GOT3 (cell line): ENCODE measurements at places on chromosomes 3 and 15.

- no peak for DNase-seq
Measured at GRCh38 chr15:52217186-52217585, 26.0 kb upstream of the GNB5 start.

GRCh38 chr3:196949285-196949619 lies 6.9 kb upstream of the NCBP2 start:
- DNase-seq = no peak

DNA sequence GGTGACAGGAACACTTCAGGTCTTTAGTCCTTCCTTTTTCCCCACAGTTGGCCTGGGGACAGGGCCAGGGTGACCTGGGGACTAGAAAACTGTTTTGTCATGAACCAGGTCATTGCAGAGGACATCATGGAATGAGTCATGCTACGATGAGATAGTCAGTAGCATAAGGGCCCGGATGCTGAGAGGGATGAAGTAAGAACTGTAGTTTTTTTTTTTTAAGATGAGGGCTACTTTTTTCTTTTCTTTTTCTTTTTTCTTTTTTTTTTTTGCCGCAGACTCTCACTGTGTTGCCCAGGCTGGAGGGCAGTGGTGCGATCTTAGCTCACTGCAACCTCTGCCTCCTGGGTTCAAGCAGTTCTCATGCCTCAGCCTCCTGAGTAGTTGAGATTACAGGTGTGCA lies 8.0 kb downstream of the MAP2K5 start:
- no peak for DNase-seq

DNA sequence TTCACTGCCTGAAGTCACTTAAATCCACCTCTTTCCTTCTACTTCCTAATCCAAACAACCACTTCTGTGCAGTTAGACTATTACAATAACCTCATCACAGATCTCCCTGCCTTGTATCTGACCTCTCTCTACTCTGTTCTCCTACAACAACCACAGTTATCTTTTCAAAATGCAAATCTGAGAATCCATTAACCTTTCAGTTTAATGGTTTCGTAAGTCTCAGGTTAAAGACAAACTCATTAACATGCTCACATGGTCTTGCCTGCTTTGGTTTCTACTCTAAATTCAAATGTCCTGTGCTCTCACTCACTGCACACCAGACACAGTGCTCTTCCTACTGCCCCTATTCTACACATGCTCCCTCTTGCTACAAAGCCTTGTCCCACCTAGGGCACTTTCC lies 406.5 kb upstream of the THBS1 start:
- no peak for DNase-seq

DNA sequence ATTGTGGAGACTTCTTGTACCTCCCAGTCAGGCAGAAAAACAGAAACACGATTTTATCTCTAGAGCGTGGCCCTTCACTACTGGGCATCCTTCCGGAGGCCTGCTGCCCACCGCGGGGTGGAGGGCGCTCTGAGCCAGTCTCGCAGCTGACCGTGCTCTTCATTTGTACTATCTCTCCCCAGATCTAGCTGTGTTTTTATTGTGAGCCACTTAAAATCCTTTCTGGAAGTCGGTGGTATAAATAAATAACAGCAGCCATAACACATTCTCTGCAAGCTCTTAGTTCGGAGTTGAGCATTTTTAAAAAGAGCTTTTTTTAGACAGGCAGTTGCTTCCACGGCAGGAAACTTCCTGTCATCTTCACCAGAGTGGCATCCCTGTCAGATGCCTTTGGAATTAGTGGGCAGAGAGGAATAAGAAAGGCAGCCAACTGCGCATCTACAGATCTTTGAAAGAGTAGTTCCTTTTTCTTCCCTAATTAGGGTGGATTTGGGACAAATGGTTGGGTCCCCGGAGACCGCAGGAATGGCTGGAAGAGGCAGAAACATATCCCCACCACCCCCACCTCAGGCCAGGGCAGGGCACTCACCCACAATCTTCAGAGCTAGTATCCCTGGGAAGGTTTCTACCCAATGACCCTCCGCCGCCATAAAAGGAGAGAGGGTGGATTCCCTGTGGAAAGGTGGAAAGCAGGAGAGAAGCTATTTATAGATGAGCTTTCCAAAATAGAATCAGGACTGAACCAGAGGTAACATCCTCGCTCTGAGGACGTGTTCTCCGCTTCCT lies 91.1 kb downstream of the TOP2B start:
- DNase-seq = no peak

DNA sequence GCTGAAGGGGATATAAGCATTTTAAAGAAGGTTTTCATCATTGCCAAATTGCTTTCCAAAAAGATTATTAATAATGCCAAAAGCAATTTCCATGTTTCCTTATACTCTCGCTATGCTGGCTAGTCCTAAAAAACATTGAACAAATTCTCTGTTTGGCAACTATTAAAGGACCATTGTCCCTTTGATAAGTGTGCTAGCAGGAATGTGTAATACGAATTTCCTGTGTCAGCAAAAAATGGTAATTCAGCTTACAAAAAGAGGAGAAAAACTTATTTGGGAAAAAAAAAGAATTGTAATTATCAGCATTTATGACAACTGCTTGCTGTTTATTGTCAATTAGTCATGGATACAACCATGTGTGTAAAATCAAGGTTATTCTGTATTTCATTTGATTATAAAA lies 138.6 kb downstream of the TBL1XR1 start:
- DNase-seq = no peak

GRCh38 chr3:119279101-119279554 lies 15.1 kb upstream of the ARHGAP31 start:
- DNase-seq = no peak

DNA sequence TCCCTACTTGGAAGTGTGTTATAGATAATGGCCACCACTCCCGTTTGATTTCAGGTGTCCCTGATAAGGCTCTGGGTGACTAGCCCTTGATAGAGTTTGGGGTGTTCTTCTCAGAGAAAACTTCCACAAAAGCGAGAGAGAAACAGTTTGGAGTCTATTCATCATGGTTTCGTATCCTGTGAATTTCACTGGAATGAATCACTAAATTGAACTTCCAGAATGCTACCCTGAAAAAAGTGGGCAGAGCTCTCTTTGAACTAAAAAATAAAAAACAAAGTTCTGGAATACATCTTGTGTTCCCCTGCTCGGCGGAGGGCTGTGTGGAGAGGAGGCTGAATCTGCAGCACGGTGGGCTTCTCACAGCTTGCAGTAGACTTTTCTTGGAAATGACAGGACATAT lies 52.8 kb upstream of the FAM98B start:
- no peak for DNase-seq

GRCh38 chr15:49674370-49674769 lies 53.5 kb downstream of the DTWD1 start:
- no peak for DNase-seq

- no peak for DNase-seq
Measured at GRCh38 chr3:194928227-194928626, 242.5 kb downstream of the FAM43A start.

GRCh38 chr15:49490966-49491365 lies 67.9 kb downstream of the FGF7 start:
- DNase-seq = no peak

DNA sequence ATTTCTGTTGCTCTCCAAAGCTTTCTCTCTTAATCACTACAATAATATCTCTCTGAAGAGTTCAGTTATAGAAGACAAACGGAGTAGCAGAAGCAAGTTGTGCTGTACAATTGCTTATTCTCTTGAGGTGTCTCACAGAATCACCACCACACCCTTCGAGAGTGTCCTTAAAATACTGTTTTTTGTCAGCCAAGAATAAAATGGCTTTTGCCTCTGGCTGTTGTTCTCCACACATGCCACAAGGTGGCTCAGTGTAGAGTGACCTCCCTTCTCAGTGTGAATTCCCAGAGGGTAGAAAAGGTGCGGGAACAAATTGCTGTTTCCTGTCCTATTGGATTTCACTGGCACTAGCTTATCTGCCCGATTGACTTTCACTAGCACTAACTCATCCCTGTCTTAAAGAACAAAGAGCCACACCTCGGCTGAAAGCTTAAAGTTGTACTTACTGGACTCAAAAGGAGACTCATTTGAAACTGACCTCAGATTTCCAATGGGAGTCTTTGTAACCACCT lies 134.2 kb upstream of the SATB1 start:
- no peak for DNase-seq

DNA sequence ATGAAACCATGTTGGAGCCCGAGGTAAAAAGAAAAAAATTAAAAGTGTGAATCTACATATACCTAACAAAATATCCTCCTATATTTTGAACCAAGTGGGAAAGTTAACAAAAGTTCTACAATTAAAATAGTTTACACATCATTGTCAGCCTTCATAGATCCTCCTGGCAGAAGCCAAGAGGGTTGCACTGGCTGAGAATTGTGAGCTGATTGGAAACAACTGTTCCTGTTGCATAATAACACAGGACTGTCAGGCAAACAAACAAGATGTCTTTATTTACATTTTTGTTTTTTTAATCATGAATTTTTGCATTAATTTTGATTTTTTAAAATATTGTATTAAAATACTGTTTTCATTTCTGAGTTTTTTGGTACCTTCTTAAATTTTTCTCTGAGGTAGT lies 215.2 kb upstream of the MME start:
- DNase-seq = no peak

GRCh38 chr3:171164067-171164465 lies 137.5 kb upstream of the SLC2A2 start:
- no peak for DNase-seq

DNA sequence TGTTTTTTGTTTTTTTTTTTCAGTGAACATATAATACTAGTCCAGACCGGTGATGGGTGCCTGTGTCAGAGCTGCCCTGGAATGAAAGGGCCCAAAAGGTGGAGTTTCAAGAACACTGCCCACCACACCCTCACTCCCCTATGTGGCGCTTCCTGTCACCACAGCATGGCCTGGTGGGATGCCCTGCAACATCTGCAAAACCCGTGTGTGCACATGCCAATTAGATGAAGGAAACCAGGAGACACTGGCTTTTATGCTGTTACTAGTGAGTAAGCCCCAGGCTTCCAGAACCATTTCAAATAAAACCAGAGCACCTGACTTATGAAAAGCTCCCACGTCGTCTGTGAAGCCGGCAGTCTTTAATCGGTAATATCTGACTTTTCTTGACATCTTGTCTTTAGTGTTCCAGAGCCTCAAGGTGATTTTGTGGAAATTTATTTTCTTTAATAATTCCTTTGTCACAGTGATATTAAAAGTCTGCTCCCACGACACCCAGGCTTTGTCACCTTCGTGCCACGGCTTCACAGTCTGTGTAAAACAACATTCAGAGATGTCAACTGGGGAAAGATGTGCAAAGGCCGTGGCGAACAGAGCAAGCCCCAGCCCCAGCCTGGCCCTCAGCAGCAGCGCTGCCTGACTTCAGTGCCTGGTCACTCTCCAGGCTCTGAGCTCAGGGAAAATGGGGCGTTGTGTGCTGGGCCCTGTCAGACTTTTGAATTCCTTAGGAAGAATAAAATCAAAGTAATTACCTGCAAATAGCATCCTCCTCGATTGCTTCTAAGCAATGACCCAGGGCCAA lies 6.4 kb downstream of the CFAP92 start:
- DNase-seq = no peak

DNA sequence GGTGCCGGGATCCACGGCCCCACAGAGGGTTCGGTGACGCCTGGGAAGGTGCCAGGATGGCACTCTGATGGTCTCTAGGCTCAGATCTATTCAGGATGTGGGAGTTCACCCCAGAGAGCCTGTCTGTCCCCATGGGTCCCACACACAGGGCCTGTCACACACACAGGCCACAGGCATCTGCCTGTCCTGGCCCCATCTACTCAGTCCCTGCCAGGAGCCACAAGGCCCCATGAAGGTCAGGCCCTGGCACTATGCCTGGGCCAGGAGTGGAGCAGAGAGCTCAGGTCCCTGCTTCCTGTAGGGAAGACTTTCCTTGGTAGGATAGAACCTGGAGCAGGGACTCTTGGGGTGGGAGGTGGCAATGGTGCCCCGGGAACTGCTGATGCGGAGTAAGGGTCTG lies 49.0 kb upstream of the FURIN start:
- DNase-seq = no peak

GRCh38 chr3:171178714-171179113 lies 152.2 kb upstream of the SLC2A2 start:
- no peak for DNase-seq

GRCh38 chr3:21464746-21465145 lies 286.3 kb downstream of the ZNF385D start:
- no peak for DNase-seq

- DNase-seq = no peak
Measured at GRCh38 chr3:47265725-47266428, 16.7 kb downstream of the KIF9 start.

DNA sequence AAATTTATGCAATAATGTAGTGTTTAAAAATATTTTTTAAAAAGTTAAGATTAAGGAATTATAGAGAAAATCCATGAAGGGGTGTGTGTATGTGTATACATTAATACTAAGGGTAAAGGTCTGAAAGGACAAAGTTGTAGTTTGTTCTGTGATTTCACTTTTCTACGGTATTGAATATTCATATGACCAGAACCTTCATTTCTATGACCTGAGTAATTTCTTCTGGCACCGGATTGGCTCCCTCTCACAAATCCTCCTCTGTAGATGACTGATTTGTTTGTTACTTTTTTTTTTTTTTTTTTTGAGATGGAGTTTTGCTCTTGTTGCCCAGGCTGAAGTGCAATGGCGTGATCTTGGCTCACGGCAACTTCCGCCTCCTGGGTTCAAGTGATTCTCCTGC lies 20.9 kb downstream of the GMPS start:
- no peak for DNase-seq

DNA sequence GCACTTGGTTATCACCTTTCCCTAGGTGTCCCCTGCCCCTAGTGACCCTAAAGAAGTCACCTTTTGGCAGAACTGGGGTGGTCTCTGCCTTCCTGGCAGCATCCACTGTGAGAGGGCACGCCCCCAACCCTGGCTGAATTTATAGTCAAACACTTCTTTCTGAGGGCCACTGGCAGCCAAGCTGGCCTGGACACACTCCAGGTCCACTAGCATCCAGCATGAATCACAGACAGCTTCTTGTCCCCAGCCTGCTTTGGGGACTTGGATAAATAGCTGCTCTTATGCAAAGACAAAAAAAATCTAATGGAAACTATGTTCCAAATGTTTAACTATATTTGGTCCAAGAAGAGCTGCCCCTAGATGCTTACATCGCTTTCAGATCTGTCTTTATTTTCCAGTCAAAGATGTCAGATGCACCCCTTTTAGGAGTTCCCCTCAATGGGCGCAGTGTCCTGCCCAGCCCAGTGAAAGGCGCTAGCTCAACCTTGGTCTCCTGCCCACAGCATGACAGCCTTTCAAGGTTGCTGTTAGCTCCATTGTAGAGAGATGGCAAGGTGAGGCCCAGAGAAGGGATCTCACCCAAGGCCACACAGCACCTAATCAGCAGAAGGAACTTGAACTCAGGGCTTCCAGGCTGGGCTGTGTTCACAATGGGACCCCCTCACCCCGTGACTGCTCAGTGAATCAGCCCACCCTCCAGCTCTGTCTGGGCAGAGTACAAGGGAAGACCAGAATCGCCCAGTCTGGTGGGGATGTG lies 7.0 kb downstream of the RASL12 start:
- DNase-seq = no peak

GRCh38 chr3:18405141-18405540 lies 20.0 kb downstream of the SATB1 start:
- no peak for DNase-seq

DNA sequence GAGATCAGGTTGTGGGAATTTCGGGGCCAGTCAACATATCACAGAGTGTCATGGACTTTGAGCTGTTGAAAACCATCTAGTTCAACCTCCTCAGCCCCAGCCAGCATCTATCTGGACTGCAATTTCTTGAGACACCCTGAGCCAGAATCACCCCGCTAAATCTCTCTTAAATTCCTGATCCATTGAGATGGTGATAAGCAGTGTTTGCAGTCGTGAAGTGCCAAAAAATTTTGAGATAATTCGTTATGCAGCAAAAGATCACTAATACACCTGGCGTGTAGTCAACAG lies 29.3 kb downstream of the TMED3 start:
- DNase-seq = no peak

- DNase-seq = no peak
Measured at GRCh38 chr15:73081321-73081958, 29.2 kb downstream of the NEO1 start.
